Osteoblast (primary cell): ENCODE measurements at places on chromosomes 5 and 9.

GRCh38 chr9:87840134-87840533 lies 42.5 kb upstream of the SPATA31E1 start:
- no peak for DNase-seq

DNA sequence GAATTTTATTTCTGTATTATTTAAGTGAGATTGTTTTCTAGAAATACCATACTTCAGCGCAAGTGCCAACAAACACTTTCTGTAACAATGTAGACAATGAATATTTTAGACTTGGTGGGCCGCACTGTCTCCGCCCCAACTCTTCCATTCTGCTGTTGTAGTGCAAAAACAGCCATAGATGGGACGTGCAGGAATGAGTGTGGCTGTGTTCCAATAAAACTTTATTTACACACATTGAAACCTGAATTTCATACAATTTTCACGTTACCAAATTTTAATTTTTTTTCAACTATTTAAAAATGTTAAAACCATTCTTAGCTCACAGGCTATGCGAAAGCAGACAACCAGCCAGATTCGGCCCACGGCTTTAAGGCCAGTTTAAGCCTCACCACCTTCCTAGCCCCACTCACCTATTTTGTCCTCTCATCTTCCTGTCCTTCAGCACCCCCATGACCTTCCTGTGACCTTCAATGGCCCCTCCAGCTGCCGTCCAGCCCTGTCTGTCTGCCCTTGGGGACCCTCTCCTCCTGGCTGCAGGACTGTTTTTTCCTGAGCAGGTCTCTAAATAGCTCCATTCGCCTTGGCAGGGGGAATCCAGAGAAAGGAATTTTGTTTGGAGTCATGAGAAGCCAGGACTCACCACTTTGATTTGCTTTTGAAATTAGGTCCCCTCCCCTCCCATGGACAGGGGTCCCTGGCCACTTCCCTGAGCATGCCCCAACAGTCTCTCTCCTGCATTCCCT lies 11.2 kb upstream of the ANXA6 start:
- no peak for DNase-seq

- DNase-seq: no peak
These were observed 73.7 kb downstream of the RCL1 start for GRCh38 chr9:4866239-4866969.

DNA sequence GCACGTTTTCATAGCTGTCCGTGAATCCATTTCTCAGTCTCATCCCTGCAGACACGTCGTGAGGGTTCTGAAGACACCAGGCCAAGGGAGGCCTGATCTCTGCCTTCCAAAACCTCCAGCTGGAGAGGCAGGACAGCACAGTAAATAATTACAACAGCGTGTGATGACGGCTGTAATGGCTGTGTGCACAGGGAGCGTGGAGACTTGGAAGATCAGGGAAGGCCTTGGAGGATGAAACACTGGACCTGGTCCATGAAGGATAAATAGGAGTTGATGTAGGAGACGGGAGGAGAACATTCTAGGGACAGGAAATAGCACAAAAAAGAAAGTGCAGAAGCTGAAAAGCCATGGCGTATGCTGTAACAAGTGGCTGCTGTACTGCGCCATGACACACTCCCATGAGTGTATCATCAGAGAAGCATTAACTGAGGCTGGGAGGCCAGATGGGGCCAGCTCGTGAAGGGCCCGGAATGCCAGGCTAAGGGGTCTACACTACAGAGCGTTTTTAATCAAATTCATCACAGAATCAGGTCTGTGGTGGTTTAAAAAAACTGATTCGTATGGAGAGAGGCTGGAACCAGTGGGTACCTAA lies 97.2 kb downstream of the CRB2 start:
- no peak for DNase-seq

GRCh38 chr5:148205044-148205806 lies 2.4 kb downstream of the SPINK6 start:
- DNase-seq: no peak

GRCh38 chr5:157540124-157540523 lies 35.5 kb downstream of the ADAM19 start:
- DNase-seq: no peak

- no peak for DNase-seq
These were observed 46.6 kb downstream of the ADAMTSL1 start for GRCh38 chr9:18520416-18521047.

GRCh38 chr9:4365055-4365454 lies 65.2 kb upstream of the GLIS3 start:
- DNase-seq: no peak

DNA sequence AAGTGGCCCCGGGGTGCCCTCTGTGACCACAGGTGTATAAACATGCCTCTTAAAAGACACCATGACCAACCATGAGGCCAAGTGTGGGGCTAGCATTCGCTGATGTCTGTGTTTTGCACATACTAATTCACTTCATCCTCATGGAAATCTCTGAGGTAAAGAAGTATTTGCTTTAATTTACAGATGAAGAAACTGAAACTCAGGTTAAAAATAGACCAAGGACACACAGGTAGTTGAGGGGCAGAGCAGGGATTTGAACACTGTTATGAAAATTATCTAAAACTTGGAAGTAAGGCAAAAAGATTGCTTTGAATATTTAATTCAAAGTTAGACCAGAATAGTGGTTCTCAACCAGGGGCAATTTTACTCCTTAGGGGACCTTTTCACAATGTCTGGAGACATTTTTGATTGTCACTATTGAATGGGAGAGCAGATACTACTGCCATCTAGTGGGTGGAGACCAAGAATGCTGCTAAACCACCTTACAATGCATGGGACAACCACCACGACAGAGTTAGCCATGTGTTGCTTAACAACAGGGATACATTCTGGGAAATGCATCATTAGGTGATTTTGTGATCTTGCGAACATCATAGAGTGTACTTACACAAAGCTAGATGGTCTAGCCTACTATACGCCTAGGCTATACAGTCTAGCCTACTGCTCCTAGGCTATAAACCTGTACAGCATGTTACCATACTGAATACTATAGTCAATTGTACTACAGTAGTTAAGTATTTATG lies 8.0 kb upstream of the FXN start:
- peak; percentile 76 for DNase-seq

GRCh38 chr5:133147815-133148567 lies 96.2 kb downstream of the HSPA4 start:
- DNase-seq: no peak

DNA sequence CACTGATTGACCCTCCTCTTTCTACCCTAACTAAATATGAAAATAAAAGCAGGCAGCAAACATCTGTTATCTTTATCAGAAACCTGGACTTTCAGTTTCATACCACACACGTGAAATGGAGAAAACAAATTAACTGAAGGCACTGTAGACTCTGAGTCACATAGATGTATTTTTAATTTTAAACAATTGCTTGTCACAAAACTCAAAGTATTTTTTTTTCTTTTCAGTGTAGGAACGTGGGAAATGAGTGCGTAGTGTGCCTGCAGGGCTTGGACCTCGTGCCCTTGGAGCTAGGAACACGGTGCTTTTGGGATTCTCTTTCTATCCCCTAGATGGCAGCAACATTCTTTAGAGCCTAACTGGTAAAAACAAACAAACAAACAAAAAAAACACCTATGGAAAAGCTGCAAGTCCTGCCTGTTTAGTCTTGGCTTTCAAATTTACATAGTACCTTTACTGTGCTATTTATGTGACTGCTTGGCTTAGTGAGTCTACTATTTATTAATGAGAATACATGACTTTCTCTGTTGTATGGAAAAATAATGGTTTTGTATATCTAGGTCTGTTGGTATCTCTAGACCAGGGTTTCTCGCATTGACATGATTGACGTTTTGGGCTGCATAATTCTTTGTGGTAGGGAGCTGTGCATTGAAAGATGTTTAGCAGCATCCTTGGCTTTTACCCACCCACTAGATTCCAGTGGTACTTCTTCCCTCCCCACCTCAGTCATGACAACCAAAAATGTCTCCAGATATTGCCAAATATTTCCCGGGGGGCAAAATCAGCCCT lies 16.8 kb upstream of the ACTBL2 start:
- DNase-seq: no peak

- no peak for DNase-seq
These were observed 253.8 kb downstream of the EBF1 start for GRCh38 chr5:158845941-158846340.

DNA sequence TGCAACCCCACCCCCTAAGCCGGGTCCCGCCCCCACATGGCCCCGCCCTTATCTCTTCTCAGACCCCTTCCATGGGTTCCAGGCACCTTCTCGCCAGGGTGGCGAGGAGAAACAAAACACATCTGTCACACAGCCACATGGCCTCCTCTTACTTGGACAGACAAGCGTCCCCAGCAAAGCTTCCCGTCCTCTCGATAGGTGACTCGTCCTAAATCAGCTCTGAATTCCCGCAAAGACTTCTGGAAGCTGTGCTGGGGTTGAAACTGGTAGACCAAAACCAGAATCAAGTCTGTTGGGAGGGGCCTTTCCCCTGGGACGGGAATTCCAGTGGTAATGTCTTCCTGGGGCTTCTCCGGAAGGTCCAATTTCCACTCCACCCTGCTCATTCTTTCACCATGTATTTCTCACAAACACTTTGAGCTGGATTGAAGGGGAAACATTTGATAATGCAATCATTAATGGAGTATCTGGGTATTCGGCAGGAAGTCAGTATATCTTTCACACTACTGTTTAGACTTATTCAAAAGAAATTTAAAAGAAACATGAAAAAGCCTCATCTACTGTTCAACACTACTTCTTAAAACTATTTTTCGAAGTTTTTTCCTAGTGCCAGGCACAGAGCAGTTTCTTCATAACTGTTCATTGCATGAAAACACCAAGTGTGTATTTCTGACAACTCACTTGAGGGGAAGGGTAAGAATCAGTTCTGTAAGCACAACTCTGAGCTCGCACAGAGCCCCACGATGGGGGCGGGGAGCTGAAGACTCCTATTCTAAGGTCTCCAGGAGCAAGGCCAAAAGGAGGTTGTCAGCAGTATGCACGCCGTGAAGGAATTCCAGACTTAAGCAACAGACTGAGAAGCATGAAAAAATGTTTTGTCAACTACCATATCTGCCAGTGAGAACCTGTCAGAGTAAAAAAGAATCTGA lies 644 bp upstream of the CTNNAL1 start:
- DNase-seq: peak; percentile 59

GRCh38 chr5:150278916-150279315 lies 10.7 kb downstream of the CAMK2A start:
- peak; percentile 97 for DNase-seq

DNA sequence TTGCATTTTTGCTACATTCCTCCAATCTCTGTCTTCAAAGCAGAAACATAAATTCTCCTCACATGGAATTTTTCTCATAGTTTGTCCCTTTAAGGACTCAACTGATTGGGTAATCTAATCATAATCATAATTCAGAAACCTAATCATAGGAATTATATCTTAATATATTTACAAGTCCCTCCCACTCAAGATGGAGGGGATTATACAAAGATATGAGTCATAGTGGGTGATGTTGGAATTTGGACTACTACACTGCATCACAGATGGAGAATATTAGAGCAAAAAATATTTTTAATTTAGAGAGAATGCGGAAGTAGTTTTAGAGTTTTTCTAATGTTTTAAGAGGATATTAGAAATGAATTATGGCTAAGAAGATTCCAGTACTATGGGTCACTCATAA lies 1034.0 kb downstream of the DTWD2 start:
- DNase-seq: no peak

GRCh38 chr9:106916466-106917235 lies 53.7 kb downstream of the ZNF462 start:
- DNase-seq: no peak

GRCh38 chr5:104172976-104173375 lies 610.4 kb upstream of the NUDT12 start:
- no peak for DNase-seq

DNA sequence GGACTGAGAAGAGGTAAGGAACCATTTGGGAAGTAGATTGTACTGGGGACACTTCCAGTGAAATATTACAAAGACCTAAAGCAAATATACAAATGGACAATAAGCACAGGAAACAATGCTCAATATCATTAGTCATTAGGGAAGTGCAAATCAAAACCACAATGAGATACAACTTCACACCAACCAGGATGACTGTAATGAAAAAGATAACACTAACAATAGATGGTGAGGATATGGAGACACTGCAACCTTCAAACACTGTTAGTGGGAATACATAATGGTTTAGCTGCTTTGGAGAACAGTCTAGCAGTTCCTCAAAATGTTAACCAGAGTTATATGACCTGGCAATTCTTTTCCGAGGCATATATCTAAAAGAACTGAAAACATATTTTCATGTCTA lies 149.7 kb downstream of the TRPM3 start:
- DNase-seq: no peak

- DNase-seq: peak; percentile 88
These were observed 7.7 kb downstream of the RANBP6 start for GRCh38 chr9:6007770-6008168.

GRCh38 chr5:72465066-72465465 lies 42.1 kb downstream of the ZNF366 start:
- no peak for DNase-seq

GRCh38 chr5:146753641-146754040 lies 124.9 kb downstream of the PPP2R2B start:
- no peak for DNase-seq

GRCh38 chr5:144585681-144586080 lies 415.0 kb downstream of the KCTD16 start:
- no peak for DNase-seq

DNA sequence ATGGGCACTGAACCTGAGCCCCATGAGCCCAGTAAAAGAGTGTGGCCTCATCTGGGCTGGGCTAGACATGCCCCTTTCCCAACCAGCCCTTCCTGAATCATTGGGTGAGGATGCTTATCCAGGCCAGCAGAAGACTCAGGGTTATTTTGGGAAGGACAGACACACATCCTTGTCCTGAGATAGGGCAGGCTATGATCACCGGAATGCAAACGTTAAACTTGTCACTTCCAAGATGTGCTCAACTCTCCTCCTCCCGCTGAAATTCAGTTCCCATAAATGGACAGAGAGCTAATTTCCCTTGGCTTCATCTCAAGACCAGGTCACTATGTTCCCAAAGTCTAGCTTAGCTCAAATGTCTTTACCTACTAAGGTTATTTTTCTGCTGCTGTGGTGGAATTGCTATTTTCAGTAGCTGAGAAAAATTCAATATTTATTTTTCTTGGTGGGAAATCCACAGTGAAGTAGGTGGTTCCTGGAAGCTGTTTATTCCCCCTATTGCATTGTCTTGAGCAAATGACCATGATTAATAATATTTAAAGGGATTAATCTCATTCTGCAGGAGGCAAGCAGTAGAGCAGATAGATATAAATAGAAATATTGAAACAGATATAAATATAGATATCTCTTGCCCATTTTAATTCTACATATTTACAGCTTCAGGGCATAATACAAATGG lies 70.0 kb downstream of the NXNL2 start:
- no peak for DNase-seq

DNA sequence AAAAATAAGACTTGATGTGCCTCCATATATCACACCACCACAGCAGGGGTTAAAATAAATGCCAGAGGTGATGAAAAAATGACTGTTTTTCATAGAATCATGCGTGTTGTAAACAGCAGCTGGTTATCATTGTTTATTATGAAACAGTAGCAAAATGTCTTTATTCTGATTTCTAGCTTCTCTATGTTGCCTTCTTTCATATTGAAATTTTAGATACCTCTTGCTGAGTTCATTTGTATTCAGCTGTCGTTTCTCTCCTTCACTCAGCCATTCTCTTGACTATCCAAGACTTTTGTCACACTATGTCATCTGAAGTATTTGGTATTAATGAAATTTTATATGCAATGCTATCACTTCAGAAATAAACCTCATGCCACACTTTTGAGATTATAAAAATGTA lies 465.0 kb downstream of the TAF11L14 start:
- DNase-seq: no peak

GRCh38 chr9:131759017-131759647 lies 19.3 kb upstream of the RAPGEF1 start:
- no peak for DNase-seq
